T-cell (primary cell): ENCODE measurements at places on chromosomes 5 and 9.

DNA sequence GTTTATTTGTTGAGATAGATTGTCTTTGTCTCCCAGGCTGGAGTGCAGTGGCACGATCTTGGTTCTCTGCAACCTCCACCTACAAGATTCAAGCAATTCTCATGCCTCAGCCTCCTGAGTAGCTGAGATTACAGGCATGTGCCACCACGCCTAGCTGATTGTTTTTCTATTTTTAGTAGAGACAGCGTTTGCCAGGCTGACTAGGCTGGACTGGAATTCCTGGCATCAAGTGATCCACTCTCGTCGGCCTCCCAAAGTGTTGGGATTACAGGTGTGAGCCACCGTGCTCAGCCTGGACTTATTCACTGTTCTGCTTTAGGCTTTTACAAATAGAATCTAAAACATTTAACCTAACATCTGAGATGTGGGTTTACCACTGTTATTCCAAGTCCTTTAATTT is 91.3 kb downstream of the COMMD10 start:
- no peak for DNase-seq

GRCh38 chr5:171989946-171990712 is 16.3 kb downstream of the FBXW11 start:
- no peak for DNase-seq

DNA sequence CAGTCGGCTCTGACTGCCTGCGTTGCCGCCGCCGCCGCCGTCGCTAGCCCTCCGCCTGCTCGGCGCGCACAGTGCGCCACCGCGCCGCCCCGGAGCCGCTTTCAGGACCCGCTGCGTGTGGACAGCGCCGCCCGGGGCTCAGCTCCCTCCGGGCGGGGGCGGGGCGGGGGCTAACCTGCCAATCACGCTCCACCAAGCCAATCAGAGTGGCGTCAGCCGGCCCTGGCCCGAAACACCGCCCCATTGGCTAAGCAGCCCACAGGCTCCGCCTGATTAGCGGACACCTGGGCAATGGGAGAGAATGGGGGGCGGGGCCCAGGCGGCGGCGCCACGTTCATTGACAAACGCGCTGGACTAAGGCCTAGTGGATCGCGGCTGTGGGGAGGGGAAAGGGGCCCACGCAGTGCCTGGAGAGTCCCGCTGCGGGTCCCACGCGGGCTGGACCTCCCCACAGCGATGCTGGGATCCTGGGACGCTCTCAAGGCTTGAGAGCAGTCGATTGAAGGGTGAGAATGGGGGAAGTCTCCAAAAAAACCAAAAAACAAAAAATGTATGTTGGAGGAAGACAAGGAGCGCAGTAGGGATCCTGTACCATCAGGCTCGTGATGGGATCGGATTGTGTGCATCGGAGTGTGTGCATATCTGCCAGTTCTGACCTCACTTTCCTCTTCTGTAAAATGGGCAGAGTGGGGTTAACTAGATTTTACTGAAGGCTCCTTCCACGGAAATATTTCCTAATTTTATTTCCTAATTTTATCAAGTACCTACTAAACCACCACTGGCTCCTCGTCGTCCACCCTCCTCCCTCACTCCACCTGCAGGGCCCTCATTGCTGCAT is 6.3 kb downstream of the PAX5 start:
- DNase-seq = peak; percentile 80

DNA sequence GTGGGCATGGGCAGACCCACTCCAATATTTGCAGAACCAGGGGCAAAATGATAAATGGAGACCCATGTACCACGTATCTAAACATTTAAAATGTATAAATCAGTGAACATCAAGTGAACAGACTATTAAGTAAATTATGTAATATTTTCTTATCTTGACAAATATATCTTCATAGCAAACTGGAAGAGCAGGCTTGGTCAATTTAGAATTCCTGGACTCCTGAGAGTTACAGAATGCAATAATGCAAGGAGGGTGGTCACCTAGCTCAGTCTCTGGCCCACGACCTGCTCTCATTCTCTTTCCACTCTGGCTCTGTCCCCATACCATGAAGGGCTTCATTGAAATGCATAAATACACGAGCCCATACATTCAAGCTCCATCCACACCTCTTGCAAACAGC is 398.0 kb downstream of the ENC1 start:
- no peak for DNase-seq

DNA sequence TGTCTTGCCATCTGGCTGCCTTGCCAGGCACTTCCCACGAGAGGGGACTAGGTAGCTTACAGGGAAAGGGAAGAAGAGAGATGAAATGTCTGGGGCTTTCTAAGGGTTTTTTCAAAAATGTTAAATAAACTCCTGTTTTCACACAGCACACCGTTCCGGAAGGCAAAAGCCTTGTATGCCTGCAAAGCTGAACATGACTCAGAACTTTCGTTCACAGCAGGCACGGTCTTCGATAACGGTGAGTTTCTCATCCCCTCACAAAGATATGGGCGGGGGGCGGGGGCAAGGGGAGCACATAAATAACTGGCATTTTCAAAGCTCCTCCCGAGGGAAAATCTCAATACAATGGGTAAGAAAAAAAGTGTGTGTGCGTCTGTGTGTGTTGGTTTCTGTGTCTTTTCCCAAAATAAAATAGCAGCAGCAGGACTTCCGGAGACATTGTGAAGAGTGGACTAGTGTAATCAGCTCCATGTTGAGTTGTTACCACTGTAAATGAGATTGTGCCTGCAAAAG is 189.6 kb downstream of the NR3C1 start:
- no peak for DNase-seq

DNA sequence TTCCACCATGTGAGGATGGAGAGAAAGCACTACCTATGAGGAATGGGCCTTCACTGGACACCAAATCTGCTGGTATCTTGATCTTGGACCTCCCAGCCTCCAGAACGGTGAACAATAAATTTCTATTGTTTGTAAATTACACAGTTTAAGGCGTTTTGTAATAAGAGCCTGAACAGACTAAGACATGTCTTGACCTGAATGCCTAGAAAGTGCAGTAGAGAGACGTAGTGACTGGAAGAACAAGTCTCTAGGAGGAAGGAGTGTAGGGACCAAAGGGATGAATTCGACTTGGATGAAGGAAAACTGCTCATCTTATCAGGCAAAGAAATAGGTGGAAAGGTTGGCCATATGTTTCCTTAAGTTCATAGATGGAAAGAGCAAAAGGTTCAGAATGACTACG is 309.8 kb upstream of the RGMB start:
- no peak for DNase-seq

- no peak for DNase-seq
These were observed 221.1 kb downstream of the NR2F1-AS1 start for GRCh38 chr5:93359960-93360305.

DNA sequence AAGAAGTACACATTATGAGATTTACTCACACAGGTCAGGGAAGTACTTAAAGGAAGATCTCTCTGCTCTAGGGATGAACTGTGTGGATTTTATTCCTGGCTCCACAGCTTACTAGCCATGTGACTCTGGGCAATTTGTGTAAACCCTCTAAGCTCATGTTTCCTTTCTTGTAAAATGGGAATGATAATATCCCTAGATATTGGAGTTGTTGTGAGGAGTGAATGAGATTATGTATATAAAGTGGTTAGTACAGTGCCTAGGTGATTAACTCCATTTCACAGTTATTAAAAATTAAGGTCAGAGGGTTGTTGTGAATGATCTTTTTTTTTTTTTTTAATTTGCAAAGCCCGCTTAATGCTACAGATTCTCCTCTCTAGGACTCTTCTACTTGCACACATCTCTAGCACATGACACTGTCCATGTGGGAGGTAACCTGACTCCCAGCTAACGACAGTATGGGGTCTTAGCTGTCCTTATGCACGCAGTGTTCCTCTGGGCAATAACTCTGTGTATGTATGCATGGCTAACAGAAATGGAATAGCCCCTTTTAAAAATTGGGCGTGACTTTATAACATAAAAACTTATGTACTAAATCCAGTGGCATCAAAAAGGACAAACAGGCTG is 23.9 kb upstream of the MYOT start:
- DNase-seq = no peak

DNA sequence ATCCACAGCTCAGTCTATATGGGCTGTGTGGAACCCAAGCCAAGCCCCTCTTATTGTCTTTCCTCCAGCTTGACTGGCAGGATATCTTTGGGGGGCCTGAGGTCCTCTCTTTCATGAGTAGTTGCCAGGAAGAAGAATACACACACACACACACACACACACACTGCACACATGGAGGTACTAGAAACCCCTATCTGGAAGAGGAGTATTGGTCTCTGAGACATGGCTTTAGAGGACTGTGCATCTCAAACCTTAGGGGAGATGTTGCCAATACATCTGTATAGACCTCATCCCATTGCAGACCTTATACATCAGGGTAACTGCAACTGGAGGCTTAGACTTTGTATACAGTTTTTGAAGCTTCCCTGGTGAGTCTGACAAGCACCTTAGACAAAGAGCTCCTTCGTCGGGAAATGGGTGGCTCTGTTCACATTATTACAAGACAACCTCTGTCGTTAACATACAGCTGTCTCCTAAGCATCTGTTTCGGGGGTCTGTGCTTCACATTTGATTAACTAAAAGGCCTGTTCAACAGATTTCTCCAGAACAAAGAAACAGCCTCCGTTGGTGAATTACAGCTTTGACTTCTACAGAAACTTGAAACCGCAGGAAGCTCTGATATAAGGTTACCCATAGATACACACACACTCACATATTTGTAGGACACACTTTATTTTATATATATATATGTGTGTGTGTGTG is 5.5 kb upstream of the ENTREP1 start:
- no peak for DNase-seq

- DNase-seq = no peak
These were observed 60.6 kb downstream of the DIAPH1 start for GRCh38 chr5:141558150-141558549.

DNA sequence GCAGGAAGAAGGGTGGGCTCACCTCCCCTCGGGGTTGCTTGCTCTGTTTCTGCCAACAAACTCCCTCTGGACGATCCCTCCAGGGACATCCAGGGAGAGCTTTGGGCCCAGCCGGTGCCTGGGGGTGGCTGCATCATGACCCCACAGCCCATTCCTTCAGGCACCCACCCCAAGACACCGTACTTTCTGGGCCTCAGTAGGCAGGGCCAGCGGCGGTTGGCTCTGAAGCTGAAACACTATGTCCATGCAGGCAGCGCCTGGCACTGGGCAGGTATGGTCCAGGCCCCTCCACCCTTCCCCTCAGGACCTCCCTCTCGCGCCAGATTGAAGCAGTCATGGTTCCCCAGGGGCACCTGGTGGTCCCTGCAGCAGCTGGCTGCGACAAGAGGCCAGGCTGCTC is 18.5 kb upstream of the SUSD3 start:
- no peak for DNase-seq

- no peak for DNase-seq
These were observed 16.6 kb upstream of the ZDHHC11 start for GRCh38 chr5:867300-867870.

GRCh38 chr5:113909782-113910181 is 396.3 kb downstream of the YTHDC2 start:
- DNase-seq = no peak

DNA sequence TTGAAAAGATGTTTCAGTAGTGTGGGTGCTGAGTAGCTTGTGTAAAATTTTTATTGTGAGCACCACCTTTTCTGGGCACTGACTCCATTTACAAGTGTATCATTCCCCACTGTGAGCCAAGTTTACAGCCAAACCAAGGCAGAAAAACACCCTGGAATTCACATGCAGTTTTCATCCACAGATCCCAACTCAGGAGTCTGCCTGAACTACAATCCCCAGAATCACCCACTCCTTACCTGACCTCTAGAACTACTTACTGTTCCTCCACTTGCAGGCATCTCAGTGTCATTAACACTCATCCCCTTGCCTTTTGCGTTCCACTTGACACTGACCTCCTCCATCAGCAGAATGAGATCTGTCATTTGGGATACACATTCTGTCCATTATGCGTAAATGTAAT is 2042.6 kb upstream of the CDH6 start:
- DNase-seq = no peak

DNA sequence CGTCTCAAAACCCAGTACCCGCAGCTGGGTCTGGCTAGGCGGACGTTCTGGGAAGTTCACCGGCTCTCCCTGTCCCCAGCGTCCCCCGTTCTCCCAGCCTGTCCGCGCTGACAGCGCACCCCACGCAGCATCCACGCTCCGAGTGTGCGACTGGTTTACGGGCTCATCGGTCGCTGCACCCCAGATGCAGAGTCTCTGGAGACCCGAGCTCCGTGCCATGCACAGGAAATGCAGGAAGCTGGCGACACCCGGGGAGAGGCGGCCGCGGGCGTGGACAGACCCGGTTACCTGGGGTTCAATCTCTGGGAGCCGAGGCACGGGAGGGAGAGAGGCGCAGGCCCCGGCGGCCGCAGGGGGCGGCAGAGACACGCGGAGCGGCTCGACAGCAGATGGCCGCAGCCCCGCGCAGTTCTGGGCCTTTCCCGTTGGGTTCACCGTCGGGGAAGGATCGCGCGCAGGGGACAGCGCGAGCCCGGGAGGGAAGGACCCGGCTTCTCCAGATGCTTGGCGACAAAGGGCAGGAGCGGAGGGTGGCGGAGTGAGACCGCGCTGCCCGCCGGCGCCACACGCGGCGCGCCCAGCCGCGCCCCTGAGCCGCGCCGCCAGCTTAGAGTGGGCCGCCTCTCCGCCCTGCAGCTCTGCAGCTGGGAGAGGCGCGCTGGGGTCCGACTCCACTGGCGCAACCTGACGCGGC is 558 bp downstream of the SHROOM1 start:
- DNase-seq = peak; percentile 70

GRCh38 chr5:57955511-57955910 is 472.9 kb upstream of the ACTBL2 start:
- DNase-seq = no peak

DNA sequence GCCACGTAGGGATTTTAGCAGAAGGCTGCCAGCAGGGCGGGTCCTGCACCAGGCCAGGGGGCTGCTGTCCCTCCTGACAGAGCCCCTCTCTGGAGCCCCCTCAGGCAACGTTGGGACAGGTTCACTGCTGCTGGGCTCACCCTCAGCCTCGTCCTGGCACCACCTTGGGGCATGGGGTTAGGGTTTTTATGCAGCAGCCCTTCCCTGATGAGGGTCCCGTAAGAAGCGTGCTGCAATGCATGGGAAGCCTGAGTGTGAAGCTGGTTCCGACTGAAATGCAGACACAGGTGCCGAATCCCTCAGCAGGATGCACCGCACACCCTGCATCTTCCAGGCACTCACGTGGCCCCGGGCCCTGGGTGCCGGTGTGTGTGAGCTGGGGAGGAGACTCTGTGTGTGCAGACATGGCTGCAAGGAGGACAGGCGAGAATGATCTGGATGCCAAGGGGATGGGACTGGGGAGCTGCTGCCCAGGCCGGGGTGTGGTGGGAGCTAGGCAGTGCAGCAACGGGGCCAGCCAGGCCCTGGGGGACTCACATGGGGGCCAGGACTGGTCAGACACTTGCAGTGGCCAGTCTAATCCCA is 27.1 kb downstream of the ZDHHC11B start:
- DNase-seq = no peak

- DNase-seq = peak; percentile 27
These were observed 25.6 kb downstream of the CSF2 start for GRCh38 chr5:132099076-132099748.

- no peak for DNase-seq
These were observed 23.1 kb downstream of the ZNF618 start for GRCh38 chr9:113899205-113899604.

DNA sequence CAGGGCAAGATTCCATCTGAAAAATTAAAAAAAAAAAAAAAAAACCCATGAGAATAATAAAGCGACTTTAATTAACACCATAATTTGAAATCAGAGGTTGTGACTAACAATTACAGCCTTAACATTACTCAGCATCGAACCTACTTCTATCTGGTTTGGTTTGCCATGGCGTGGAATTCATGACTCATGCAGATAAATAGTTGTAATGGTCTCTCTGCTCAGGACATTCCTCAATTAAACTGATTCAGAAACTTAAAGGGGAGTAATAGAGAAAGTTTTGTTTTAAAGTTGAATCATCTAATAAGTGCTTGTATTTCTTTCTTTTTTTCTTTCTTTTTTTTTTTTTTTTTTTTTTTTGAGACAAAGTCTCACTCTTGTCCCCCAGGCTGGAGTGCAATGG is 135.5 kb downstream of the SPATA31D1 start:
- no peak for DNase-seq
